Memory B cell (primary cell): ENCODE measurements at places on chromosomes 1 and 21.

DNA sequence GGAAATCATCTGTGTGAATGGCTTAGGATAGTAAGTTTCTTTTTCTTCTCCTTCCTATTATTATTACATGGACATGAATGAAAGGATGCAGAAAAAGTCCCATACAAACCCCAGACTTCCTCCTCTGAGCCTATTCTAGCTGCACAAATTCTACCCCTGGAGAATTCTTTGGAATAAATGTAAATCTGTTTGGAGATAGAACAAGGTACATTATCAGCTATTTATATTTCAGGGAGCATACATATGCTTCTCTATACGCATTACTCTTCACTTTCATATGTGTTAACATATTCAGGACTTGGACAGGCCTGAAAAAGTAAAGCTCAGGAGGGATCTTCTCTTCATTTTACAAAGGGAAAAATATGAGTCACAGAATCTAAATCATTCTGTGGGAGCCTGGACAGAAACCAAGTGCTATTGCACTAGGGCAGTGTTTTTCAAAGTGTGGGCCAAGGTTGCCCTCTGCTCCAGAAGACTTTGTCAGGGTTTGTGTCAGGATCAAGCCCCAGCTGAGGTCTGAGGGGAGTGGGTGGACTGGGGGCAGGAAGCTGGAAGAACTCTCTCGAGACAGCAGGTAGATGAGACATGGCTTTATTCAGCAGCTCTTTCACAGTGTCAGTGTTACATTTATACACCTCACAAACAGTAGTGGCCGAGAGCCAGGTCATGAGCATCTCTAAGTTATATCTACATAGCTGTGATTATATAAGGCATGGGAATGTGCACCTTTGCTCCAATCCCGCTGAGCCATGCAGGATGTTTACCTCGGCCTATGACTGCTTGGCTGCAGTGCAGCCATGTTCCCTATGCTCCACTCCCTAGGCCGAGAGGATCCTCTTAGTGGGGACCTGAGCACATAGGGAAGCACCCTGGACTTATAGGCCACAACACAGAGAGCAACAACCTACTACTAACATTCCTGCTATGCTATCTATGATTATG is 114.3 kb downstream of the GDAP2 start:
- no peak for DNase-seq

- DNase-seq: no peak
Observed at GRCh38 chr1:182061594-182061993, at the start of gene ZNF648. TSS of gene ZNF648 (minus strand) at chr1:182061712. CDS start at chr1:182058010, 3,702 bp downstream.

- DNase-seq: no peak
Observed at GRCh38 chr1:13667691-13668090, 32.3 kb upstream of the PRDM2 start.

- no peak for DNase-seq
Observed at GRCh38 chr1:213621077-213621476, 366.7 kb upstream of the PROX1 start.

DNA sequence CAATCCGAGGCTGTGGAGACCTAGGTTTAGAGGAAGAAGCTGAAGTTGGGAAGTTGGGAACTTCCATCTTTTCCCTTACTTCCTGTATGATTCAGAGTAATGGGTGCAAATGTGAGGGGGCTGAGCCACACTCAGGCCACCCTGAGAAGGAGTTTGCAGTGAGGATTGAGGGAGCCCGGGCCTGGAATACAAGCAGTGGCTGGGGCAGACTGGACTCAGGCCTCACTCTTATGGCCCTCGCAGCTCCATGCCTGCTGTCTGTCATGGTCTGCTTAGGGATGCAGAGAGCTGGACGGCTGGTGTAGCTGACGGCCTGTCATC is 73.7 kb upstream of the RAB4A start:
- no peak for DNase-seq

- DNase-seq: no peak
Observed at GRCh38 chr1:56216218-56216617, 363.1 kb downstream of the PLPP3 start.

DNA sequence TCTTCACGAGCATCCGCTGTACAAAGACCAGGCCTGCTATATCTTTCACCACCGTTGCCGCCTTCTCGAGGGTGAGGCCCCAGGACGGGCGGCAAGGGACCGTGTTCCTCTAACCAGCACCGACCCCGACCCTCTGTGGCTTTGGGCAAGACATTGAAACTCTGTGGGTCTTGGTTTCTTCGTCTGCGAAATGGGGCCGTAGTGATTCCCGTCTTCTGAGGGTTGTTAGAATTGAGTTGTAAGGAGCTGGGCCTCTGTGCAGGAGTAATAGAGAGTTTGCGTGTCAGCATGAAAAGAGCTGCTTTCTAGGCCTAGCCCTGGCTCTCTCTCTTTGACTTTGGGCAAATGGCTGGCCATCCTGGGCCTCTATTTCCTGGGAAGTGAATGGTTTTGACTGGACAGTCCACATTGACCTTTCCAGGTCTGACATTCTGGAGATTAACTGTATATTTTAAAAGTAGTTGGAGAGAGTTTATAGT is 591 bp downstream of the MRPL37 start:
- no peak for DNase-seq

GRCh38 chr1:156709031-156709430 is 3.6 kb upstream of the CRABP2 start:
- DNase-seq: no peak

DNA sequence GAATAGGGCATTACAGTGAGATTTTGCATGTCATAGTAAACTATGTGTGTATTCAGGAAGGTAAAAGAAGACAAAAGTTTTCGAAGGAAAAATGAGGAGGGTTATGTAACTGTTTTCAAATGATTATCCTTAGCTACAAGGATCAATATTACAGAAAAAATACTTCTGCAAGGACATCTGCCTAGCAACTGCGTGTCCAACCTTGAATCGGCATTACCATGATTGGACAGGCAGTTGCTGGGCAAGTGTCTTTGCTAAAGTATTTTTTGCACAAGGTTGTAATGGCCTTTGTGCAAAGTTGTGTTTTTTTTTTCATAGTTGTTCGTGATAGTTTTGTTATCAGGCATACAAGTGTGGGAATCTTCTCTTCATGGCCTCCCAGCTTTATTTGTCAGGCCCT is 136.8 kb downstream of the FASLG start:
- no peak for DNase-seq

DNA sequence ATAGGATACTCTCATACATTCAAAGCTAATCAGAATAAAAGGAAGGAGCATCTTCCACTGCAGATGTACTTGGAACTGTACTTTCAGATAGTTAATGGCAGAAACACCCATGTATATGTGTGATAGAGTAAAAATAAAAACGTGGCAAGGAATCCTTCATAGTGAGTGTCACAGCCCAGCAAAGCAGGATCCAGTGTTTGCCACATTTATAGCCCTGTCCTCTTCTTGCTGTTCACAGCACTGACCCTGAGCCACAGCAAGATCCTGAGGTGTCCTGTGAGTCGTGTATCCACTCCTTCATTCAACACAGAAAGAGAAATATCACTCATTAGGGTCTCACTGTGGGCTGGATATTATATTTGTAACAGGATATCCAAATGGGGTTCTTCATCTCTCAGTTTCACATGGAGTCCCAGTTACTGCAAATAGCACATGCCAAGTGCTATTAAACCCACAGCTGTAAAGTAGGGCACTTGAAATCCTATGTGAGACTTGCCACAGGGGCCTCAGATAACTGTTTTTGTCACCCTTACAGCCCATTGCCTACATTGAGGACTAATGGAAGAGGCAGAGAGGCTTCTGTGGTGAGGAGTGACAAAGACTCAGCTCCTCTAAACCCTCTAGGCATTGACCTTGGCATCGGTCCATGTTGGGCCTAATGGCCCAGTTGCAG is 41.3 kb downstream of the CYP2J2 start:
- DNase-seq: no peak

GRCh38 chr1:161936786-161937185 is 86.9 kb downstream of the OLFML2B start:
- no peak for DNase-seq
